GM12892 (cell line): ENCODE measurements at places on chromosomes 4 and X.

GRCh38 chr4:108881190-108881589 lies 118.3 kb upstream of the ETNPPL start:
- DNase-seq = no peak

DNA sequence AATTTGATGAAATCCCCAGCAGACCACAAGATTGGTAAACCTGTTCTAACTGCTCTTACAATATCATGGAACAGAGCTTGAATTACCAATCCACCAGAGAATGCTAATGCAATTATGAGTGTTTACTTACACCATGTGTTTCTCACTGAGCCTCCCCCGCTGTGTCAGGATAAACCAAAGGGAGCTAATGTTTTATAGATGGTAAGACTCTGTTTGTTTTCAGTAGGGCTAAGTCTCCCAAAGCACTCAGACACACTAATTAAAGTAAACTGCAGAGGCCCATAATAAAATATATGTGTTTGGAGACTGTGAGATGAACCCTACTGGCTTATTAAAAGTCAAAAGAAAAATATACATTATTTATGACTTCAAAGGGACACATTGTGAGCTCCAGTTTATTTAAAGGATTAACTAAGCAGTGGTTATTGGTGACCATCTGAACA lies 261.7 kb upstream of the FAM241A start:
- no peak for DNase-seq

GRCh38 chrX:38561126-38561868 lies at the start of gene TSPAN7:
Gene TSPAN7 (plus strand): TSS chrX:38561542. CDS start chrX:38561547, 5 bp downstream.
- peak; percentile 32 for DNase-seq

GRCh38 chrX:67961516-67961915 lies 417.7 kb downstream of the AR start:
- DNase-seq = no peak

- no peak for DNase-seq
Measured at GRCh38 chr4:71237641-71238040, 101.2 kb upstream of the SLC4A4 start.

DNA sequence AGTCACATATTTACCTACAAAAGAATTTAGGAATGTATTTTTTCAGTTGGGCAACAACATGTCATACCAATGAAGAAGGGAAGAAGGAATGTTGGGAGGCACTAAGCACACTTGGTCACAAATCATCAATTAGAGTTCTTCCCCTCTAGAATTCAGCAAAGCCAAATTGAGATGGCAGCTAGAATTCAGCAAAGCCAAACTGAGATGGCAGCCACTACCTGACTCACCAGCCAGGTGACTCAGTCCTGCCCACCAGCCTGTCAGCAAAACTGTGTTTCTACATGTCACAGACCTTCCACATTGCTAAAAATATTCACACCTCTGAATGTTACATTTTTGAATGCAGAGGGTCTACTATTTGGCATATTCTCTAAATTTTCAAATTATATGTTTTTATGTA lies 63.2 kb upstream of the NOCT start:
- DNase-seq = no peak

GRCh38 chrX:46381630-46382029 lies 163.6 kb downstream of the ZNF674 start:
- DNase-seq = no peak

DNA sequence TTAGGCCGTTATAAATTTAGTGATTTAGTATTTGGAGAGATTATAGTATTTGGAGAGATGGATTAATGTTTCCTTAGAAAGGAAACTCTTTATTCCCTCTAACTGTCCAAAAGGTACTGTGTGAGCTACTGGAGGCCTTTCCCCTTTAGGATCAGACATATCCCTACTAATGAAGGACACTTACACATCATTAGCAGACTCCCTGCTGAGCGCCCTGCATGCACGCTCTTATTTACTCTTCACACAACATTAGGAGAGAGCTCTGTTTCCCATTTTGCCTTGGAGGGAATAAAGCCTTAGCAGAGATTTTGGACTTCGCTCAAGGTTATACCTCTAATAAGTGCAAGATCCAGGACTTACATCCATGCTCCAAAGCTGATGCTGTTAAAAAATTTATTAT lies 17.8 kb upstream of the STOX2 start:
- DNase-seq = no peak

- no peak for DNase-seq
Measured at GRCh38 chr4:84451546-84451945, 47.5 kb downstream of the NKX6-1 start.
